Gastroesophageal sphincter (tissue), 4 donors: ENCODE measurements at places on chromosomes 1 and 21.

DNA sequence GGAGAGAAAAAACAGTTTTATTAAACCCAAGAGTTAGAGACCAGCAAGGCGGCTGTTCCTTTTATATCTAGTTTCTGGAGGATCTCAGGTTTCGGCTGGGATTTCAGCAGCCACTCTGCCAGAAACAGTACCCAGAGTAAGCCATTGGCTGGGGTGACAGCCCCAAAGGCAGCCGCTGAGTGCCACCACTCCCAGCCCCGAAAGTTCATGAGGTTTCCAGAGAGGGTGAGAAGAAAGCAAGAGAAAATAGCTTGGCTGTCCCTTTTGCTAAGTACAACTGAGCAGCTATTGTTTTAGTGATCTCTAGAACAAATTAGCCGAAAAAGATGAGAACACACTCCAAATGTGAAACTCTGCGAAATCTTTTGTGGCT lies 1.2 kb downstream of the SH3BGR start:
- H3K27me3 ChIP-seq, result no peaks in the 10 kb centered on the region
- no peaks in the 10 kb centered on the region for H3K36me3 ChIP-seq
- peak overlapping the region; percentile 23 for H3K4me3 ChIP-seq
- peak overlapping the region; percentile 86 for H3K27ac ChIP-seq

- H3K27me3 ChIP-seq, result no peaks in the 10 kb centered on the region
- no peak overlapping the region for H3K27ac ChIP-seq
- no peaks in the 10 kb centered on the region for H3K4me1 ChIP-seq
Observed at GRCh38 chr1:115811140-115811828, 29.6 kb downstream of the NHLH2 start.

- no peak for ATAC-seq
- no peak overlapping the region for H3K27ac ChIP-seq
- H3K36me3 ChIP-seq, result no peaks in the 10 kb centered on the region
- no peaks in the 10 kb centered on the region for H3K27me3 ChIP-seq
Observed at GRCh38 chr21:24895885-24896734, 711.2 kb downstream of the MRPL39 start.

- no peaks in the 10 kb centered on the region for H3K27me3 ChIP-seq
- no peaks in the 10 kb centered on the region for H3K36me3 ChIP-seq
- no peaks in the 10 kb centered on the region for H3K4me1 ChIP-seq
Observed at GRCh38 chr1:19007491-19008441, 51.3 kb upstream of the IFFO2 start.

GRCh38 chr1:218494449-218494852 lies 149.3 kb downstream of the TGFB2 start:
- peaks cover 22% of the 10 kb centered on the region for H3K4me1 ChIP-seq
- H3K4me3 ChIP-seq, result no peak overlapping the region
- ATAC-seq, result no peak

GRCh38 chr1:233086961-233087881 lies 136.8 kb downstream of the NTPCR start:
- H3K27ac ChIP-seq, result no peak overlapping the region
- H3K36me3 ChIP-seq, result peaks cover 6% of the 10 kb centered on the region
- no peaks in the 10 kb centered on the region for H3K4me1 ChIP-seq
- H3K27me3 ChIP-seq, result no peaks in the 10 kb centered on the region
- ATAC-seq, result no peak

DNA sequence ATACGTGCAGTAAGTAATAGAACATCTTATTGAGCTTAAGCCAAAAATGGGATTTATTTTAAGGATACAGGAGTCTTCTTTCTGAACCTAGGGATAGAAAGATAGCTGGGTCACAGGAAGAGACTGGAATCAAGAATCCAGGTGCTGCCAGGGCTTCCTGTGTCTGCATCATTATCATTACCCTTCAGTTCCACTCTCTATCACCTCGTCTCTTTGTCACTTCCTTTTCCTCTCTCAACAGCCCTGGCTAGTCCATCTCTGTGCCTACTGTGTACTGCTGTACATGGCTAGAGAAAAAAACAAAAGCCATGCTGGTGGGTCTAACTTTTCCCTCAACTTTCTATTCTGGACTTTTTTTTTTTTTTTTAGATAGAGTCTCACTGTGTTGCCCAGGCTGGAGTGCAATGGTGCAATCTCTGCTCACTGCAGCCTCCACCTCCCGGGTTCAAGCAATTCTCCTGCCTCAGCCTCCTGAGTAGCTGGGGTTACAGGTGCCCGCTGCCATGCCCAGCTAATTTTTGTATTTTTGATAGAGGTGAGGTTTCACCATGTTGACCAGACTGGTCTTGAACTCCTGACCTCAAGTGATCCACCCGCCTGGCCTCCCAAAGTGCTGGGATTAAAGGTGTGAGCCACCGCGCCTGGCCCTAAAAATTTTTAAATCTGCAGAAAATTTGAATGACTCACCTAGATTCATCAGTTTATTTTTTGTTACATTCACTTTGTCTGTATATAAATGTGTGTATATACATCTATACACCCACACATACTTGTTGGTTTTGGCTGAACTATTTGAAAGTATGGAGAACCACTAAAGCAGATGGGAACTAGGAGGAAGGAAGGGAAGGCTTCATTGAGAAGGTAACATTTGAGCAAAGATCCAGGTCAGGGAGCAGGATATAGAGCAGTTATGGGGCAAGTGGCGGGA lies 31.9 kb downstream of the UBE4B start:
- no peak overlapping the region for H3K4me3 ChIP-seq
- H3K27ac ChIP-seq, result no peak overlapping the region
- no peaks in the 10 kb centered on the region for H3K27me3 ChIP-seq
- no peak for ATAC-seq
- no peaks in the 10 kb centered on the region for H3K4me1 ChIP-seq

DNA sequence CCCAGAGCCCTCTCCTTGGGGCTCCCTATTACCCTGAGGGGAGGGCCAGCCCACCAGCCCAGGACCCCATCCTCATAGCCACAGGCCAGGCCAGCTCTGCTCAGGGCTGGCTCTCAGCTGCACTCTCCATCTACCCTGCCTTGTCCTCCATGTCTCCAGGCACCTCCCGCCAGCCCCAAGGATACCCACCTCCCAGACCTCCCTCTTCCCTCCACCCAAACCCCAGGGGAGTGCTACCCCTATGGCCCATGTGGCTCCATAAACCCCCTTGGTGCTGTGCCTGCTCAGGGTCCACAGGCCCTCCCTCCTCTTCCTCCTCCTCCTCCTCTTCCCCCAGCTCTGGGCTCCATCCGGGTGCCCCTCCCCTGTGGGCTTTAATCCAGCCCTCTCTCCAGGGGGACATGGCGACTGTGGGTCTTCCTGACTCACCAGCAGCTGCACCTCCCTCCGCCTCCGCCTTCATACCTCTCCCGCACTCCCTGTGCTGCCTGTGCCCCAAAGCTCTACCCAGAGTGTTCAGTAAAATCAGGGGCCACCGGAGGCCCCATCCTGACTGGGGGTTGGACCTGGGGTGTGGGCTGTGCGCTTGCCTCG lies 9.1 kb downstream of the YBEY start:
- H3K27ac ChIP-seq, result peak overlapping the region; percentile 70
- peaks cover 50% of the 10 kb centered on the region for H3K27me3 ChIP-seq
- H3K4me3 ChIP-seq, result no peak overlapping the region
